Muscle of arm (tissue), 14 donors: ENCODE measurements at places on chromosomes 4 and X.

GRCh38 chr4:170014359-170015011 is 11.7 kb downstream of the MFAP3L start:
- no peak for DNase-seq

DNA sequence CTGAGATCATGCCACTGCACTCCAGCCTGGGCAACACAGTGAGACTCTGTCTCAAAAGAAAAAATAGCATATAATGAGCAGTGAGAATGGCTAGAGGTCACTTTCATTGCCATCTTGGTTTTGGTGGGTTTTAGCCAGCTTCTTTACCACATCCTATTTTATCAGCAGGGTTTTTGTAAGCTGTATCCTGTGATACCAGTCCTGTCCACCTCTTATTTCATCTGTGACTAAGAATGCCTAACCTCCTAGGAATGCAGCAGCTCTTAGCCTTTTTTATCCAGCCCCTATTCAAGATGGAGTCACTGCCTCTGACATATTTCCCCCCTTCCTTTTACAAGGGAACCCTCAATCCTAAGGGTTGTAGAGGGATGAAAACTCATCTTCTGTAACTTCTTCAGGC is 26.1 kb upstream of the IGFBP7 start:
- DNase-seq = no peak

DNA sequence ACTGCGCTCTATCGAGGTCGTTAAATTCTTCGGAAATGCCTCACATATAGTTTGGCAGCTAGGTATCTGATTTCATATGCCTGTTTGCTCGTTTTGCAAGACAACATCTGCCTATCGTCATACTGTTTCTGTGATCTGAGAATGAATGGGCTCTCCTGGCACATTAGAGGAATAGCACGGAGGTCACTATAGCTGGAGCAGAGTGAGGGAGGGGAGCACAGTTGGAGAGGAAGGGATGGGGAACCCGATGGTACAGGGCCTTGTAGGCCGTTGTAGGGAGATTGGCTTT is 552 bp downstream of the IKBKG start:
- DNase-seq = no peak

DNA sequence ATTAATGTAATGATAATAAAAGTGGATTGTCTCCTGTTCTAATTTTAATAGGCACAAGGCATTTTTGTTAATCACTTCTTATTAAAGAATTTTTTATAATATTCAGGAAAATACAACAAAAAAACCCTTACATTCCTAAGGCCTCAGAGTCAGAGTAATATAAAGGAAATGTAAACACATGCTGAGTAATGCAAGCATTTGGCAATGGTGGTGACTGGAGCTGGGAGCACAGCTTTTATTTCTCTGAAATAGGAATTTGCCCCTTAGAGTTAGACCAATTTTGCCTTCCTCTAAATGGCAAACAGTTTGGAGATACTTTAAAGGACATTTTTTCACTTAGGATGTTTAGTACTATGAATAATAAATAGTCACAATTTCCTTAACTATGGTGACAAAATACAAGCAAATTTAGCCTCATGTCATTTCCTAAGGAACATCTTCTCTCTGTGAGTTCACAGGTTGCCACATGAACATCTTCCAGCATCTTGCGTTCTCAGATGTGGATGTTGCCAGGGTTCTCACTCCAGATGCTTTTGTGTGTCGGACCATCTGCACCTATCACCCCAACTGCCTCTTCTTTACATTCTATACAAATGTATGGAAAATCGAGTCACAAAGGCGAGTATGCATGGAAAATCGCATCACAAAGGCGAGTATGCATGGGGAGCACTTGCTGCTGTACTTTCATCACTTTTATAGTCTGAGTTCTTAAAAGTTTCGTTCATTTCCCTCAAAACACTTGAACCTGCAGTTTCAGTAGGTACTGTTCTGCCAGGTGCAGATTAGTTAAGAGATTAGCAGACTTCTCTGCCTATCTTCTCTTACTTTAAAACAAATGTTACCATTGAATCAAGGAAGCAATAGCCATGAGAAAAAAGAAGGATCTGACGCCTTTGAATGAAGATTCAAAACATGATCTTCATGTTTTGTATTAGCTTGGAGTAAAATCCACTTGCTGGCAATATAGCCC is 15.9 kb upstream of the F11 start:
- no peak for DNase-seq

- no peak for DNase-seq
Observed at GRCh38 chrX:42246814-42247213, 323.5 kb upstream of the CASK start.

- DNase-seq = no peak
Observed at GRCh38 chr4:141153751-141154510, 20.7 kb upstream of the RNF150 start.

GRCh38 chrX:119640731-119641170 is 34.5 kb upstream of the NKRF start:
- no peak for DNase-seq

GRCh38 chr4:118682928-118683327 is 2.3 kb upstream of the METTL14 start:
- no peak for DNase-seq

DNA sequence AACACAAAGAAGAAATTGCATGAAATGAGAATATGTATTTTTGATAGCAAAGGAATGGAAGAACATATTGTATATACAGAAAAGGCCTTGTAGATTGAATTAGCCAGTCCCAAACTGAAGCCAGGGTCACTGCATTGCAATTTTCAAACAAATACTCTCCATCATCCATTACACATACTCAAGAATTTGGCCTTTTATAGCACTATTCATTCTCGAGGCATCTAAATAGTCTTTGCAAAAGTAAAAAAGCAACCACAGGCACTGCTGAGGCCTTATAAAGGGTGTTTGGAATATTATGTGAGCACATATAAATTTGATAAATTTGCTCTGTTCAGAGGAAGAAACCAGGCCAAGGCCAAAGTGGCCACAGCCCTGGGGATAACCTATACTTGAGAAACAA is 123.0 kb downstream of the ZNF827 start:
- no peak for DNase-seq

GRCh38 chr4:15735536-15735935 is 32.7 kb downstream of the BST1 start:
- no peak for DNase-seq

- peak; percentile 37 for DNase-seq
Observed at GRCh38 chr4:57064811-57065711, 45.1 kb downstream of the IGFBP7 start.

- no peak for DNase-seq
Observed at GRCh38 chr4:56466910-56467283, 520 bp upstream of the SRP72 start.

GRCh38 chrX:152638443-152638904 is 779 bp downstream of the GABRQ start:
- DNase-seq = no peak

DNA sequence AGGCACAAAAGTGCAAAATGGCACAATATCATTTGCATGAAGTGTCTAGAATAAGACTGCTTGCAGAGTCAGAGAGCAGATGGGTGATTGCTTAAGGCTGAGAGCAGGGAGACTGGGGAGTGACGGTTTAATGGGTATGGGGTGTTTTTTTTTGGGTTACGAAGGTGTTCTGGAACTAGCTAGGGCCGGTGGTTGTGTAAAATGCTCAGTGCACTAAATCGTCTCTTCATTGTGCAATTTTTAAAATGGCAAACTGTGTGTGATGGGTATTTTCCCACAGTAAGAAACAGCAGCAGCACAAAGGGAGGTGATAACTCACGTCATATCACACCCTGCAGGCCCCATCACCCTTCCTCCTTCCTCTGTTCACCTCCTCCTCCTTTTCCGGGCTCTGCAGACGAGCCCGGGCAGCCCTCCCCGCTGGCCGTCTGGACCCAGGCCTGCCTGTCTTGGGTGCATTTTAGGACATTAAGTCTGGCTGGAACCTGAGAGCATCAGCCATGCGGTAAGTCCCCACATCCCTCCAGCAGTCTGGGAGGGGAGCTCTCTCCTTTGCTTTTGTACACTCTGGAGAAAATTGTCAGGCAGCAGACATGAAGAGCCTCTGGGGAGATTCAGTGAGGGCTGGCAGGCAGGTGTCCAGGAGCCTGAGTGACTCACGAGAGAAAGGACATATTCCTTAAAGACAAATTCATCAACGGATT is 42.7 kb downstream of the ASMT start:
- DNase-seq = no peak

DNA sequence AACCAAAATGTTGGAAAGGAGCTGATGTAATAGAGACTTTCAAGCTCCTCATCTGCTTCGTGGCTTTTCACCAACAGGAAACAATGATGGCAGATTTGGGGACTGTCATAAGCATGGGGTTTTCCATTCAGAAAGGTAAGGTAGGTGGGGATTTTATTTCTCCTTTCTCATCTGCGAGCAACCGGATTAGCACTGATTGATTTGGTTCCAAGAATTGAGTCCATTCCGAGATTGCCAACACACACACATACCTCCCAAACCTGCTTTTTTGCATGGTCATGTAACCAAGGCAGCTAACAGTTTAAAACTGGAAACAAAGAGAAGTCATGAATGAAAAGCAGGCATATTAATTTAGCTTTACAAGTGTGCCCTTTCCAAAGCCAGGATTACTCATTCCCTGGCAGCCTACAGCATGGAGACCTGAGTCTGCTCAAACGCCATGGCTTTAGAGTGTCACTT is 63.0 kb upstream of the LNX1 start:
- DNase-seq = peak; percentile 45

- DNase-seq = no peak
Observed at GRCh38 chr4:172124656-172125308, 311.6 kb downstream of the GALNTL6 start.

- peak; percentile 16 for DNase-seq
Observed at GRCh38 chr4:185656467-185656931, 121.2 kb upstream of the PDLIM3 start.

DNA sequence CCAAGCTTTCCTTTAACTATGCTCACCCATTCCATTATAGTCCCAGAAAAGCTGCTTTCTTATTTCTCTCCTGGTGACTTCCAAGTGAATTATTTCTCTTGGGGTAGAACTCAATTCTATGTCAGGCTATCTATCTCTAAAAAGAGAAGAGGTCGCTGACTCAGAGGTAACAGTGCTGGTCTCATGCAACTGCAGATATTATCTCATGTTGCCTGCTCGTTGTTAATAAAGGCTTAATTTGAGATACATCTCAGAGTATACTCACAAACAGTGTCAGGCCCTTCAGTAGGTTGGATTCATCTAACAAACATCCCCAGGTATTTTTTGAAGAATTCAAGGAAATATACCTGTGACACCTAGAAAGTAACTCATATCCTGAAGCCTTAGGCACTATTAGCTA is 2.7 kb downstream of the TMEM154 start:
- no peak for DNase-seq

DNA sequence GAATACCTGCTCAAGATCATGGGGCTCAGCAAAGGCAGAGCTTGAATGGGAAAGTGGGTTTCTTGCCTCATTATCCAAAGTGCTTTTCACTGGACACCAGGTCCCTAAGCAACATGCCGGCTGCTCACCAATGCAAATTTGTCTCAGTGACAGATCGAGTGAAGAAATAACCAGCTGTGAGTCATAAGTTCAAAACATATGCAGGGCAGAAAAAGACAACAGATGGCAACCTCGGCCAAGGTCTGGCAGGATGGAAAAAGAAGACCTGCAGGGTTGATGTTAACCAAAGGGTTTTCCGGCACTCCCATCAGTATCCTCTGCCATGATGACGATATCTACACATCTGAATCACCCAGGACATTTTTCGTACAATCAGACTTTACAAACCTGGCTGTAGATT is 124.1 kb downstream of the AFAP1 start:
- no peak for DNase-seq

DNA sequence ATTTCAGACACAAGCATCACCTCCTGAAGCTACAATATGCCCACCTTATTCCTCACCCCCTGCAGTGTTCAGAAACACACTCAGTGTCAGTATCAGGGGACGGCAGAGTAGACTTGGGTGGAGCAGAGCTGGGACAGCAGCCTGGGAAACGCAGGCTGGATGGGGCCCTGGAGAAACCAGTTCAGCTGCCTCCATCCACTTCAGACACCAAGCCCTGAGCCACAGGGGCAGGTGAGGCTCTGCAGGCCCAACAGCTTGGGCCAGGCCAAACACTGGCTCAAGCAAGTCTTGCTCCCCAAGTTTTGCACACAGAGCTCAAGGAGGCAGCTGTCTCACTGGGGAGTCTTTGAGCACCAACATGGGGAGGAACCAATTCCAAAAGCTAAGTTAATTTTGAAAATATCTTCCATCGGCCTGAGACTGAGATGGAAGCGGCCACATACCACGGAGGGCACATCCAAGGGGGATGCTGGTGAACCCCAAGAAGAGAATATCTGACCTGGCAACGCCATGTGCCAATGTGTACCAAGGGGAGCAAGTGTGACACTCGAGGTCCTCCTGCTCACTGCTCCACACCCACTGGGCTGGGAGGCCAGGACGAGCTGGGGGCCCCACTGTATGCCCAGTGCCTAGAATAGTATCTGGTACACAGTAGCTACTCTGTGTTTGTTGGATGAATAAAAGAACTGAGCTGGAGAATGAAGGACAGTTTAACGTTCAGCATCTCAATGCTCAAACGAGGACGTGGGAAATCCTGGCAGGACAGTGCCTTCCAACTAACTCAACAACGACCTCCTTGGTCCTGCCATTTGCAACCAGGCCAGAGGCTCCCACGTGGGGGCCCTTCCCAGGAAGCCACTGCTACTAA is 45.6 kb downstream of the PPP2R2C start:
- DNase-seq = no peak

GRCh38 chr4:880684-881405 is 51.3 kb downstream of the GAK start:
- no peak for DNase-seq

DNA sequence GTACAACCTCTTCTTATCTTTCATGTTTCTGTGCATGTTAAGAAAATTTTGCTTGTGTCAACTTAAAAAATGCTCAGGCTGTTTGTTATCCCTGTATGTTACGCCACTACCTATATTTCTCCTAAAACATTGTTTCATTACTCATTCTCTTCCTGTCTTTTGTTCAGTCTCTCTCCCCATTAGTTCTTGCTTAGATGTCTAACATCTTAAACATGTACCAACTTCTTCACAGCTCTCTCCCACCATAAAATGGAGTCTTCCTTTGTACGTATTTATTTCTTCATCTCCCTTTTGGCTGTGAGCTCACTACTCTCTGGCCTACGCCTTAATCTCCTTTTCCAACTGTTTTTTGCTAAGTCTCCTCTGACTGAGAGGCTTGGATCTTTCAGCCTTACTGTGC is 36.4 kb downstream of the PCDH7 start:
- no peak for DNase-seq

DNA sequence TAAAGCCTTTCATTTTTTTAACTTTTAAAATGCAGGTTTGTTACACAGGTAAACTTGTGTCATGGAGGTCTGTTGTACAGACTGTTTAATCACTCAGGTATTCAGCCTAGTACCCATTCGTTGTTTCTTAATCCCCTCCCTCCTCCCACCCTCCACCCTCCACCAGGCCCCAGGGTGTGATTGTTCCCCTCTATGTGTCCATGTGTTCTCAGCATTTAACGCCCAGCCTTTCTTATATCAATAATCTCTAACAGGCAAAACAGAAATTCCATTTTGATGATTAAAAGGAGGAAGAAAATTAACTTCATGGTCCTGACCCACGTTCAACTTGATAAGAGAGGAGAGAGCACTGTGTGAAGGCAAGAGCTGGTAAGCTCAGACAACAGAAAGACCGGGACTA is 75.1 kb downstream of the TSPAN5 start:
- no peak for DNase-seq
